Transverse colon (tissue), 4 donors: ENCODE measurements at places on chromosomes 6 and 20. TPM values are rescaled to one million over a fixed set of nuclear protein-coding genes. Genes with fewer than 3 reads are reported as not detected.

GRCh38 chr6:37321101-37321500, 32.7 kb upstream of the RNF8 start:
- no peaks in the 10 kb centered on the region for H3K36me3 ChIP-seq
- H3K4me1 ChIP-seq, result peaks cover 8% of the 10 kb centered on the region
- H3K27ac ChIP-seq, result no peak overlapping the region
- no peak overlapping the region for H3K4me3 ChIP-seq
- no peak for DNase-seq

DNA sequence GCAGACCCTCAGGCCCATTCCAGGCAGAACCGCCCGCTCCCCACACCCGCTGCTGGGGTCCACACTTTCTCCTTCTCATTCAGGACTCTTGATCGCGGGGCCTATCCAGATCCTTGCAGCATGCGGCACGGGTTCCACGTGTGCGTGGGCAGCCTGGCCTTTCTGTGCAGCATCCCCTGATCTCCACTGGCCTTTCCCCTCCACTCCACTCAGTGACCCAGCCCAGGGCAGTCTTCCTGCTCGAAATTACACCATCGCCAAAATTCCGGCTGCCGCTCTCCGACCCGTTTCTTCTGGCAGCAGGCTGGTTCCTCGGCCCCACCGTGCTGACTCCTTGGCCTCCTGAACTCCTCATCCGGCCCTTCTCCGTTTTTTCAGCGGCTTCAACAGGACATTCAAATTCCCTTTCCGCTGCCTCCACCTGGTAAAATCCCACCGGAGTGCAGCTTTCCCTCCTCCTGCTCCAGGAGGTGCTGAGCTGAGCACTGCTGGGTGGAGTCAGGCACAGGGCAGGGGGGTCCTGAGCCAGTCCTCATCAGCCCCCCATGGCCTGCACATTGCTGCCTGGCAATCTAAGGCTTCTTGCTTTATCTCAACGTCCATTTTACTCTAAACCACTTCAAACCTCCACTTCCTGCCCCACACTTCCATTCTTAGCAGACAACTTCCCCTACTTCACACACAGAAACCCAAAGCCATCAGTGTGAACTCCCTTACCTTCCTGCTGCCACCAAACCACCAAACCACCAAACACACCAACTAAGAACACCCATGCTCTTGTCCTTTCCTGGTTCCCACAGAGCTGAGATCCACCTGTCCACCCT, 9.0 kb downstream of the SFT2D1 start:
- H3K27ac ChIP-seq, result no peak overlapping the region
- DNase-seq, result no peak

- H3K4me3 ChIP-seq, result no peak overlapping the region
- no peaks in the 10 kb centered on the region for H3K36me3 ChIP-seq
- no peaks in the 10 kb centered on the region for H3K27me3 ChIP-seq
- DNase-seq, result no peak
- H3K27ac ChIP-seq, result no peak overlapping the region
Observed at GRCh38 chr6:2797564-2798031, 32.4 kb downstream of the WRNIP1 start.

DNA sequence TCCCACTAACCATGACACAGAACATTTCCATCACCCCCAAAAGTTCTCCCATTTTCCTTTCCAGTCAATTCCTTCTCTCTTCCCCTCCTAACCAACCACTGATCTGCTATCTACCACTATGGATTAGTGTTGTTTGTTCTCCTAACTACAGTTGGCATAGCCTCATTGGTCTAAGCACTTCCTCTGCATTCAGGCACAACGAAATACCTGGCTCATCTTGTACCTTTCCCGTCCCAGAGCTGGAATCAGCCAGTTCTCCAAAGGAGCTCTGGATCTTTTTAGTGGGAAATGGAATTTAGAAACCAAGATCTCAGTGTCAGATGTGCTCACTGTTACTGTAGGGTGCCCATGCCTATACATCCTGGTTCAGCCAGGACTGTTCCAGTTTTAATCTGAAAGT, 4.0 kb upstream of the WTAP start:
- H3K27me3 ChIP-seq, result no peaks in the 10 kb centered on the region
- no peak for DNase-seq
- H3K4me1 ChIP-seq, result peaks cover 8% of the 10 kb centered on the region
- H3K27ac ChIP-seq, result no peak overlapping the region
- no peak overlapping the region for H3K4me3 ChIP-seq

- DNase-seq, result no peak
- peaks cover 51% of the 10 kb centered on the region for H3K27me3 ChIP-seq
- H3K36me3 ChIP-seq, result no peaks in the 10 kb centered on the region
- H3K27ac ChIP-seq, result peak overlapping the region; percentile 15
- H3K4me3 ChIP-seq, result peak overlapping the region; percentile 73
- H3K4me1 ChIP-seq, result peaks cover 7% of the 10 kb centered on the region
Observed at GRCh38 chr6:132401618-132402285, 477 bp upstream of the MOXD1 start.

DNA sequence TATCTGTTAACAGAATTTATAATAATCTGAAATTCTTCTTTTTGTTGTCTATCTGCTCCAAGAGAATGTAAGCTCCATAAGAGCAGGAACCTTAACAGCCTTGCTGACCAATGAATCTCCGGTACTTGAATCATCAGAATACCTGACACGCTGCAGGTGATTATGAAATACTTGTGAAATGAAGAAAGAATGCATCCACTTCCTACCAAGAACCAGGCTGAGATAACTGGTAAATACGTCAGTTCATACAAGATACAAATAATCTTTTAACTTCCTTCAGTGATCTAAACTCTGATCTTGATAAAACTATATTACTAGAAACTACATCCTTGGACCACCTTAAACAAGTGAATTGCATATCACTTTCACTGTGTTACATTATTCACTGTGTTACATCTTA, 116.2 kb downstream of the MAP3K5 start:
- no peaks in the 10 kb centered on the region for H3K4me1 ChIP-seq
- no peak overlapping the region for H3K4me3 ChIP-seq
- no peaks in the 10 kb centered on the region for H3K27me3 ChIP-seq
- H3K36me3 ChIP-seq, result no peaks in the 10 kb centered on the region
- DNase-seq, result no peak

GRCh38 chr6:122248001-122248669, 151.3 kb upstream of the HSF2 start:
- no peaks in the 10 kb centered on the region for H3K36me3 ChIP-seq
- no peak overlapping the region for H3K27ac ChIP-seq
- no peaks in the 10 kb centered on the region for H3K4me1 ChIP-seq
- H3K4me3 ChIP-seq, result no peak overlapping the region
- DNase-seq, result no peak

- H3K4me1 ChIP-seq, result peaks cover 22% of the 10 kb centered on the region
- H3K4me3 ChIP-seq, result no peak overlapping the region
- no peaks in the 10 kb centered on the region for H3K36me3 ChIP-seq
- no peak overlapping the region for H3K27ac ChIP-seq
- no peak for DNase-seq
Observed at GRCh38 chr6:3353213-3353903, 94.6 kb downstream of the PSMG4 start.

- no peak overlapping the region for H3K4me3 ChIP-seq
- no peak for DNase-seq
- H3K36me3 ChIP-seq, result no peaks in the 10 kb centered on the region
- H3K27ac ChIP-seq, result no peak overlapping the region
- H3K27me3 ChIP-seq, result no peaks in the 10 kb centered on the region
Observed at GRCh38 chr6:24010133-24010532, 115.9 kb upstream of the NRSN1 start.

DNA sequence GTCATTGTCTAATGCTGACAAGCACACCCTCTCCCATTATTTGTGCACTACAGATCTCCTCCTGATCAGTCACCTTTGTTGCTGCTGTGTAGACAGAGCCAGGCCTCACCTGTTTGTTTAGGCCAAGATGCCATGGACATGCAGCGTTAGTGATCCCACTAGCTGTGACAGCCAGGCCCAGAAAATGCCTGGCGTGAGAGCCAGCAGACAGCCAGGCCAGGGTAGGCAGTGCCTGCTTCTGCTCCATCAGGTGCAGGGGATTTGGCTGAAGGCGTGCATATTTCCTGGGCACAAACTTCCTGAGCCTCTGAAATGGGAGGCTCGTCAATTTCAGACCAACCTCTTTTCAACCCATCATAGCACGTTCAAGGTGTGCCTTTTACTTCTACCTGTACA, 27.3 kb downstream of the MANBAL start:
- no peaks in the 10 kb centered on the region for H3K27me3 ChIP-seq
- peaks cover 46% of the 10 kb centered on the region for H3K4me1 ChIP-seq
- no peak for DNase-seq
- H3K36me3 ChIP-seq, result peaks cover 5% of the 10 kb centered on the region
- no peak overlapping the region for H3K4me3 ChIP-seq

DNA sequence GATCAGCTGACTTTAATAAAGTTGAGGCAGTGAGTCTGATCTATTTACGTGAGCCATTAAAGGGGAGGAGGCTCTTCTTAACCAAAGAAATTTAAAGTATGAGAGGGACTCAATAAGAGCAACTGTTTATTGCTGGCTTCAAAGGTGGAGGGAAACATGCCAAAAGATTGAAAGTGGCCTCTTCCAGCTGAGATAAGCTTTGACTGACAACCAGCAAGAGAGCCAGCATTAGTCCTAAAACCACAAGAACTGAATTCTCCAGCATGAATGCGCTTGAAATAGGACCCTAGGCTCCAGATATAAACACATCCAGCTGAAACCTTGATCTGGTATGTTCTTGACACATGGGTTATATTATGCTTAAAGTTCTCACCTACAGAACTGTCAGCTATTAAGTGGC, 123.1 kb upstream of the GJE1 start:
- H3K4me3 ChIP-seq, result no peak overlapping the region
- no peaks in the 10 kb centered on the region for H3K4me1 ChIP-seq
- no peak for DNase-seq
- H3K36me3 ChIP-seq, result no peaks in the 10 kb centered on the region
- H3K27me3 ChIP-seq, result no peaks in the 10 kb centered on the region

DNA sequence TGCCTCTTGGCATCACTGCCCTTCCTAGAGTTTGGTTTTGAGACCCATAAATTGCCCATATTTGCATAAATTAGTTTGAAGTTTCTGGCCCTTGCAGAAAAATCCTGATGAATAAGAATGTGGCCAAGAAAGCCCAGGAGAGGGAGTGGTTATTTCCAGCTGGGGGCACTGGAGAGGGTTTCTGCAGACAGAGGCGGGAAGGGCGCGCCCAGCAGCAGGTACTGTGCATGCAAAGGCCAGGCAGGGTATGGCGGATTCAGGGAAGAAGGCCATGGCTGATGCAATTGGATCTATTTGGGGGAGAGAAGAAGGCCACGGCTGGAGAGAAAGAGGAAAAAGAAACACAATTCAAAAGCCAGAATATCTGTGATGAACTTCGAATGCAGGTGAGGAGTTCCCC, 48.2 kb upstream of the PXDC1 start:
- no peak overlapping the region for H3K4me3 ChIP-seq
- H3K27me3 ChIP-seq, result no peaks in the 10 kb centered on the region
- DNase-seq, result no peak

BPI gene
- total RNA-seq, result not detected

FGD2 gene
- total RNA-seq, result 19.1 TPM

BTN1A1 gene
- 0.32 TPM for total RNA-seq

TRIM39 gene
- 7.6 TPM for total RNA-seq
